Epithelial cell of proximal tubule (primary cell): ENCODE measurements at places on chromosomes 6 and 20.
A peak's percentile ranks its signal among the peaks of the same experiment; 100 is the strongest.

GRCh38 chr6:70131528-70131927 lies 171.4 kb downstream of the COL9A1 start:
- DNase-seq, result no peak

- no peak for DNase-seq
These were observed 2.6 kb downstream of the SIRPG start for GRCh38 chr20:1654996-1655395.

DNA sequence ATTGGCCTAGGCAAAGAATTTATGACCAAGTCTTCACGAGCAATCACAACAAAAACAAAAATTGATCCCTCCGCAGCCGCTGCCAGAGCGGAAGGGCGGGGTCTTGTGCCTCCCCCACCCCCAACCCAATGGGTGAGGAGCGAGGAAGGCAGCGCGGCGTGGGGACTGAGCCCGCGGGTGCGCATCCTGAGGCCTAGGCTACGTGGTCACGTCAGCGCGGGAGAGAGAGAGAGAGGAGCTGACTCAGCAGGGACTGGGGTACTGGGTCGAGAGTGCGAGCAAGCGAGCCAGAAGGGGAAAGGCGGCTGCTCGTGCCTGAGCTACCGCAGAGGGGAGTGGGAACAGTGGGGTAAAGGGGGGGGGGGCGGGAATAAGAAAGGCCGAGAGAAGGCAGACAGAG lies 90.1 kb upstream of the FERMT1 start:
- DNase-seq, result no peak

GRCh38 chr6:26537160-26537845 lies 863 bp upstream of the HMGN4 start:
- peak; percentile 73 for DNase-seq

DNA sequence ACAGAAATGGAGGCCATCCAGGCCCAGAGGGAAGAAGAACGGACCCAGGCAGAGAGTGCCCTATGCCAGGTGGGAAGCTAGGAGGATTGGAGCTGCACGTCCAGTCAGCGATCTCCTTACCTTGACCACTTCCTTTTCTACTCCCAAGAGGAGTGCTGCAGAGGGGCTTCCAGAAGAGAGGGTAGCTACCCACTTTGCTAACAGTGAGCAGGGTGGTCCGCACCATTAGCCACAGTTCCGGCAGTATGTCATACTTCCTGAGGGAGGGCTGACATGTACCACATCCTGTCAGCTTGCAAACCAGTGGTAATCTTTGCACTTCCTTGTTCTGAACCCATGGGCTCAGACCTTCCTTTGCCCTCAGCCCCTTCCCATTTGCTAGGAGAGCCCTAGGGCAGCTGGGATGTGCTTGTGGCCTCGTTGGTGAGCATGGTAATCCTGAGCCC lies 35.4 kb downstream of the CEP250 start:
- no peak for DNase-seq

GRCh38 chr20:62143081-62143956 lies at the start of the genes PSMA7 and SS18L1:
PSMA7 (minus strand) TSS chr20:62143394; CDS start chr20:62143303, 91 bp downstream.
SS18L1 (plus strand) TSS chr20:62143769; CDS start chr20:62143821, 52 bp downstream.
- no peak for DNase-seq

- DNase-seq, result no peak
These were observed 49.8 kb upstream of the STXBP5 start for GRCh38 chr6:147154454-147154853.
